ENCODE measurements at places on chromosomes 1 and 21.

DNA sequence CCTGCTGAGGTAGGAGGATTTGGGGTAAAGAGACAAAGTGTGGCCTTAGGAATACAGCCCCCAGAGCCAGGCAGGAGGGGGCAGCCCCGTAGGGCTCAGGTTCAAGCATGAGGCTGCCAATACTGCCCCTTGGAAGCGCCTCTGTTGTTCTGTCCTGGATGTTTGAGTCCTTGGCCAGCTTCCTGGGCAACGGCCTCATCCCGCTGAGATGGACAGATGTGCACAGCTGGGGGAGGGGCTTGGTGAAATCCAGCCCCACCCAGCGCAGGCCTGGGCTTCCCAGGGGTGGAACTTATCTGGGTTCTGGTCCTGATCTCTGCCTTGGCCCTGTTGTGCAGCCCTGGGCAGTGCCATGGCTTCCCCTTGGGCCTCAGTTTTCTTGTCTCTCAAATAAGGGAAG, 34.8 kb upstream of the MAN1C1 start:
- DNase-seq = no peak

DNA sequence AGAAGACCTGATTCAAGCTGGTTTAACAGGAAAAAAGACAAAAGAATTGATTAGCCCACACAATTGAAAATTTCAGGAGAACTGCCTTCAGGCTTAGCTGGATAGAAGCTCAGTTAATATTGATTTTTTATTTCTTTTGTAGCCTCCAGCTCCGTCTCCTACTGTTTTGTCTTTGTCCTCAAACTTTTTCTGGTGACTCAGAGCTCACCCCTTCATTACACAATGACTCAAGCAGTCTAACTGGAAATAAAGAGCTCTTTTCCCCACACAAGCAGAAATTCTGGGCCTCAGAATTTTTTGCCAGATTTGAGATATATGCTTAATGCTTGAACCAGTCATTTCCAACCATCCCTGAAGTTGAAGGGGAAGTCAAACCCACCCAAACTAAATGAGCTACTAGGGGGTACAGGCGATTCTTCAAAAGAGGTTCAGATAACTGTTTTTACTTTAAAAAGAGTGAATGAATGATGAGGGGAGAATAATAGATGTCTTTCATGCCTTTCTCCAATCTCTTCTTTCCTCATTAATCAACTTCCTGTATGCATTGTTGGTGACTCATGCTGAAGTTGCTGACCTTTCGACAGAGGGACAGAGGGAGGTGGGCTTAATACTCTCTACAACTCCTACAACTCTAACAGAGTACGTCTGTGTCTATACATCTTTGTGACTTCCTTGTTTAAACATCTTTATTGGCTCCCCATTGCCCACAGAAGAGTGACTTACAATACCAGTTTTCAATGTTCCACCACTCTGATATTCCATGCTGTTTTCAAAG, 6.2 kb upstream of the ACP6 start:
- no peak for DNase-seq

- DNase-seq = no peak
Measured at GRCh38 chr21:40840401-40841125, 6.4 kb downstream of the DSCAM start.

GRCh38 chr1:201894343-201895119, 5.8 kb downstream of the SHISA4 start:
- DNase-seq = no peak
